ENCODE measurements at places on chromosomes 4 and X. TPM values are rescaled to one million over a fixed set of nuclear protein-coding genes. Genes with fewer than 3 reads are reported as not detected.

DNA sequence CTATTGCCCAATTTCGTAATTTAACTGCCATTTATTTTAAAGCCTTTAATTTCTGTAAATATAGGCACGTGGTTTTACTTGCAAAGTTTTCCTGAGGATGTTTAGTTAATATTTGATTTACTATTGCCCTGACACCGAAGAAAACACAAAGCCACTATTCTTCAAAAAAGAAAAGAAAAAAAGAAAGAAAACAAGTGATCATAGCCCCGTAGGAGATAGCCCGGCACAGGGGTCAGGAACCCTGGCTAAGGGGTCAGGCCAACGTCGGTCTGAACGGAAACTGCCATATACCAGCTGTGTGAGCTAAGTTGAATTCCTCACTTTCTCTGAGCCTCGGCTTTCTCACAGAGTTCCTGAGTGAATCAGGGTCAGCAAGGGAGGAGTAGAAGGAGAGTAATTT is 17.7 kb upstream of the LAMP2 start:
- no peak for DNase-seq

GRCh38 chr4:4555916-4556315 is 14.1 kb upstream of the STX18 start:
- DNase-seq, result no peak

Gene ADGRG4
- not detected for total RNA-seq

Gene MPP1
- 22.5 TPM for total RNA-seq

DNA sequence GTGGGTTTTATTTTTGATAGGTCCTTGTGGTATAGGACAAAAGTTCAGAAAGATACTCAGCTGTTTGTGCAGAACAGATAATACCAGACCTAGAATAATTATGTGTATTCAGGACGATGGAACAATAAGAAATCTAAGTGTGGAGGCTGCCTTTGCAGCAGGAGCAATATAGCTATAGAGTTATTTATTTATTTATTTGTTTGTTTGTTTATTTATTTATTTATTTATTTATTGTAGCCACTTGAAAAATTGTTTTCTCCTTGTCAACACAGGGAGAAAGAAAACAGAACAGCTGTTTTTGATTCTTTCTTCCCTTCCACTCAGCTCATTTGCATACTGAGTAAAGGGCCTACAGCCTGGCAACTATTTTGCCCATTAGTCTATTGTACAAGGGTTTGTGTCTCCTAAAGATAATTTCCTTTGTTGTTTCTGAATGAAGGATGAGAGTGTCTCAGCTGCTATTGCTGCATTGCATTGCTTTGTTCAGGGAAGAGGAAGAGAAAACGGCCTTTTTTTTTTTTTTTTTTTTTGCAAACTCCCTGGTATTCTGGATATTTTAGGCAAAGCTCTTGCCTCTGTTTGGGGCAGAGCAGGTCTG is 56.0 kb upstream of the ESX1 start:
- no peak for DNase-seq

DNA sequence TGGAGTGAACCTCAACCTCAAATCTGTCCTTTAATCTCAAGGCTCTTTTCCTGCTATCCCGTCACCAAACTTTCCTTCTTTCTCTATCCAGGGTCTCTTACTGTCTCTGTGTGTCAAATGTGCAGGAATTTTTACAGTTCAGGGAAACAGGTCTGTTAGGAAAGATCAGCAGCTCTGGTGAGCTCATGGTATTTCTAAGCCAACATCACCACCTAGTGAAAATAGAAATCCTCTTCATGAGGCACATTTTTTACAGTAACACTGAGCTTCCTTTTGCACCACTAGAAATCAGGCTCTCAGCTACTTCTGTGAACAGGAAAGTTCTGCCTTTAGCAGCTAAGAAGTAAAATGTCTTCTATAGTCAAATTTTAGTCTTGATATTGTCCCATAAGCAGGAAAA is 39.6 kb downstream of the NUDT11 start:
- no peak for DNase-seq

DNA sequence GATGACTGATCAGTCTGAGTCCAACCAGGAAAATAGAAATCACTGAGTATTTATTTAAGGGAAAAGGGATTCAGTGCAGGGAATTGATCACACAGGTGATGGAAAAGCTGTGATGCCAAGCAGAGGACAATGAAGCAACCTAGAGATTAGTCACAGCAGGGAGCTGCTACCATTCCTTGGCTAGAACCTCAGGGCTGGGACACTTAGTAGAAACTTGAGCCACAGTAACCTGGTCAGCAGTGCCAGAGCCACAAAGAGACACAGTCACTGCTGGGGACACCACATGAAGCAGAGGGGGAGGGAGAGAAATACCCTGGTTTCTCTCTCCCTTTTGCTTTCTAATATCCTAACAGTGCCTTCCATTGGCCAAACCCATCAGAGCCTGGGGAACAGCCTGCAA is 38.7 kb downstream of the RTL9 start:
- no peak for DNase-seq

- DNase-seq, result peak; percentile 53
Observed at GRCh38 chr4:82293304-82293703, 80.5 kb downstream of the HNRNPD start.

GRCh38 chr4:7129871-7130620 is 62.2 kb upstream of the GRPEL1 start:
- no peak for DNase-seq

DNA sequence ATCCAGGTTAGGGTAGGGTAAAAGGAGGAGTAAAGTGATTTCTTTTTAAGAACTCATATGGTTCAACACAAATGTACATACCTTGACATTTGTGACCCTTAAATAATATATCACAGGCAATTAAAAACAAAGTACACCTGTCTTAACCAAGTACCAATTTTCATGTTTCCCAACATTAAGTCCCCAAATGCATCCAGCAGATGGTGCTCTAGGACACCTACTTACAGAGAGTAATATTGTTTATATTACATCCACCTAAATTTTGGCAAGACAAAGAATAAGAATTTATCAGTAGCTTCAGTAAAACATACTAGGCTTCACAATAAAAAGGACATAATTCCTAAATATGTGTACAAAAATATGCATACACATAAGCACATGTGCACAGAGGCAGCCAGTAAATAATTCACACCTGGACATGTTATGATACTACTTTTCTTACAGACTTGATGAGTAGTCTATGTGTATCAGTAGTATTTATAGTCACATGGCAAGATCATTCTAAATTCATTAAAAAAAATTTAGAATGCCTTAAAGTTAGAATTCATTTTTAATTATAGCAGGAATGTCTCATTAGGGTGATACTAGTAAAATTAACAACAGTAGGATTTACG is 219.7 kb downstream of the DCLK2 start:
- peak; percentile 71 for DNase-seq

Gene ATRX
- 60.9 TPM for total RNA-seq

- DNase-seq, result no peak
Observed at GRCh38 chrX:110985470-110985869, 110.5 kb upstream of the PAK3 start.

GRCh38 chr4:59484944-59485343 is 1715.2 kb upstream of the ADGRL3 start:
- no peak for DNase-seq

GRCh38 chr4:56737666-56738065 is 56.6 kb upstream of the HOPX start:
- DNase-seq, result no peak

- DNase-seq, result no peak
Observed at GRCh38 chrX:46485897-46486296, 59.3 kb downstream of the ZNF674 start.

- DNase-seq, result no peak
Observed at GRCh38 chr4:168383510-168383909, 65.0 kb upstream of the DDX60 start.

Gene ATP11C
- 19.3 TPM for total RNA-seq

DNA sequence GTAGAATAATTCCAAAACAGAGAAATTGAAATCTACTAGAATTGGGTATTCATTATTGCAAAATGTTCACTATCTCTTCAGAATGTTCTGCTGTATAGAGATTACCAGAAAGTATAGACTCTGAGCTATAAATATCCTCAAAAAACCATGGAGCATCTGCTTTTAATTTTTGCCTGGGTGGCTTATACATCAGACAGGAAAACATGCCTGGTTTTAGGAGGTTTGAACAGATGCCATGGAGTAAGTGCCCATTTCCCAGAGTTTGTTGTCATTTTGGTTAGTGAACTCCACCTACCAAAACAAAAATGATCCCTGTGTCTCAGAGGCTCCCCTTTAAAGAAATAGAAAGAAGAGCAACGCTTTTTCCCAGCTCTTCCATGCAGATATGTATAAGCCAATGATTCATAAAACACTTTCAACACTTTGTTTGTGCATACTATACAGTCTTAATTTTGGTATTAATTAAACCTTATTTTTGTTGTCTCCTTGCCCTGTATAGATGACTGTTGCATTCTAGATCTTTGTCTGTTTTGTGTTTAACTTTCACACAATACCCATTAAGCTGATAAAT is 68.7 kb downstream of the MEPE start:
- no peak for DNase-seq

DNA sequence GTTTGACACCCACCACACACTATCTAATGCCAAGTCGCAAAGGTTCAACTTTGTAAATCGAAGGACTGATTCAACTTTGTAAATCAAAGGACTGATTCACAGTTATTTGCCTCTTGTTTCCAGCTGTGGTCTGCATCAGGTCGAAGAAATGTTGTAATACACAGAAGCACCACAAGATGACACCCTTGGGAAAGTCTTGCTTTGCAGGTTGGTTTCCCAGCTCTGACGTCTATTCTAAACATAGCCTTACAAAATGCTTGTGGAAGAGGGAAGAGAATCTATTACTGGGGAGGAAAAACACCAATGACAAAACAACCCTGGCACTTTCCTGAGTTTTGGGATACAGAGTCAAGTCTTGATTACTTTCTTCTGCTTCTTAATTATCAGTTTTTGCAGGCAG is 35.3 kb downstream of the SUPT20HL1 start:
- DNase-seq, result peak; percentile 42

- DNase-seq, result no peak
Observed at GRCh38 chr4:8649631-8650361, 57.2 kb downstream of the CPZ start.

Gene PRDM8
- 2.8 TPM for total RNA-seq

DNA sequence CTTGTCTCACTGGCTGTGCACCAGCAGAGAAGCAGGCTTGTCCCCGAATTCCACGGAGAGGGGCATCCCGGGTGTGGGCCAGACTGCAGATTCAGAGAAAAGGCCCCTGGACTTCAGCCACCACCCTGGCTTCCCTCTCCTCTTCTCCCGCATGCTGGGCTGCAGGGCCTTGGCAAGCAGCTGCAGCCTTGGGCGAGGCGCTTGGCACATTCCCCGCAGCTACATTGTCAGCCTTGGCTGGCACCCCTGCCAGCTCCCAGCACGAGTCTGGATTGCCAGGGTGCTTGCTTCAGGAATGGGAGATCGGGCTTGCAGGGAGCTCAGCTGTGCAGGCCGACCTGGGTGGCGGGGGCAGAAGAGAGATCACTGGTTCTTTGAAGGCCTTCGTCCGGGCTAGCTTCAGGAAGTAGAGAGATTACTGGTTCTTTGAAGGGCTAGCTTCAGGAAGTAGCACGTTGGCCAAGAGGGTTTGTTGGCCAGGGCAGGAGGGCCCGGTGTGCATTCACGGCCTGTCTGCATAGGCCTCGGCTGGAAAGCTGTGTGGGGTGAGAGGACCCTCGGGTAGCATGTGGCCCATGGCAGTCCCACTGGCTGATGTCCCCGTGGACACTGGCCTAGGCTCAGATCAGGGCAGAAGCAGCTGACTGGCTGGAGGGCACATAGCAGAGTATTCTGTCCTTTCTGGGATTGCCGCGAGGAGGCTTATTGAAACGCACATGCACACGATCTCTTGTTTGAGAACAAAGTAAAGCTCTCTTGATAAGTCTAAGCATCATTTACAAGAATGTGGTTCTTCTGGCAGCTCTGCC is 2.7 kb downstream of the ABCD1 start:
- DNase-seq, result no peak

Gene CCSER1
- total RNA-seq, result not detected

DNA sequence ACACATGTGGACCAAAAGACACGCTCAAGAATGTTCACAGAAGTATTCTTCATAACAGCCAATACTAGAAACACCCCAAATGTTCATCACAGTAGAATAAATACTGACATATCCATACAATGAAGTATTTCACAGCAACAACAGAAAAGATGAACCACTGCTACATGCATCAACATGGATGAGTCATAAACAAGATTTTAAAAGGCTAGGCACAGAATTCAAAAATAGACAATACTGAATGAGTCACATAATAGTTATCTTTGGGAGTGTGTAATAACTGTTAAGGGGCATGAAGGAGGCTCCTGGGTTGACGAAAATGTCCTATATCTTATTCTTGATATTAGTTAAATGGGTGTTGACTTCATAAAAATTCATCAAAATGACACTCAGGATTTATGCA is 43.5 kb downstream of the CLOCK start:
- no peak for DNase-seq

Gene TRIM61
- total RNA-seq, result 1.2 TPM

Gene HSFX4
- not detected for total RNA-seq

Gene LRCH2
- not detected for total RNA-seq

Gene KIT
- 0.58 TPM for total RNA-seq

DNA sequence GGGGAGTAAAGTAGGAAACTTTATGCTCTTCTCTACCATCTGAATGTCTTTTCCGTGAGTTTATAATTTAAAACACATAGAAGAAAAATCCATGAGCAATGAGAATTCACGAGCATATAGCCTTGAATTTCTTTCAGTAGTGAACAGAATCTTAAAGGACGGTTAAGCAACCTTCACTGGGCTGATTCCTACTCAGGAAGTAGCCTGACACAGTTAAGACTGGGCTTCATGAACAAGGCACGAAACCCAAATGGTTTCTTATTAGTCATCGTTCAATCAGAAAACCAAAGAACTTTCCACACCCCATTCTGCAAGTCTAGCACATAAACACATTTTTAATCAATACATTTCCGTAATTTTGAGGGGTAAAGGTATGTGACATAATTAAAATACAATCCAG is 95.8 kb downstream of the SH3KBP1 start:
- DNase-seq, result no peak

GRCh38 chrX:139751053-139751452 is 43.1 kb upstream of the MCF2 start:
- no peak for DNase-seq

- DNase-seq, result no peak
Observed at GRCh38 chrX:5113128-5113527, 1115.5 kb downstream of the NLGN4X start.

GRCh38 chr4:85067342-85067741 is 100.9 kb upstream of the WDFY3 start:
- DNase-seq, result no peak

GRCh38 chr4:56226579-56226978 is 160.7 kb downstream of the AASDH start:
- DNase-seq, result no peak

Gene LNX1
- total RNA-seq, result not detected

GRCh38 chrX:96182366-96182765 is 502.3 kb upstream of the DIAPH2 start:
- DNase-seq, result no peak

Gene CLOCK
- total RNA-seq, result 8.8 TPM

GRCh38 chr4:4667622-4668081 is 125.8 kb upstream of the STX18 start:
- no peak for DNase-seq

DNA sequence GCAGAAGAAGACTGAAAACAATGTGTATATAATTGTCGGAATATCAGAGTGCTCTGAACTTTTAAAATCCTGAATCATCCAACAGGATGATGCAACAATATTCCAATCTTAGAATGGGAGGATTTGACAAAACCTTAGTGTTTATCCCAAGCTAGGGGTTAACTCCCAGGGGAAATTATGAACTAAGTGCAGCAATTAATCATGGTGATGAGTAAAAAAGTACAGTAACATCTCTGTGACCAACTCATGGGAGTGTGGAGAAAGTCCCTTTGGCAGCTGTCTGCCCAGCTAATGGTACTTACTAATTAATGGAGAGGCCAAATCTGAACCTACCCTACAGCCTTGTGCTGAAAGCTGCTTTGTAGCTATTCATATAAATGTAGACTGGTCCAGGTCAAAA is 257.6 kb upstream of the DDX53 start:
- DNase-seq, result no peak

Gene TCP11X2
- total RNA-seq, result not detected

Measured in activated CD8-positive, alpha-beta T cell treated with anti-CD3 and anti-CD28 coated beads for 36 hours (primary cell).